Left kidney (tissue), 8 donors: ENCODE measurements at places on chromosomes 2 and 18.

DNA sequence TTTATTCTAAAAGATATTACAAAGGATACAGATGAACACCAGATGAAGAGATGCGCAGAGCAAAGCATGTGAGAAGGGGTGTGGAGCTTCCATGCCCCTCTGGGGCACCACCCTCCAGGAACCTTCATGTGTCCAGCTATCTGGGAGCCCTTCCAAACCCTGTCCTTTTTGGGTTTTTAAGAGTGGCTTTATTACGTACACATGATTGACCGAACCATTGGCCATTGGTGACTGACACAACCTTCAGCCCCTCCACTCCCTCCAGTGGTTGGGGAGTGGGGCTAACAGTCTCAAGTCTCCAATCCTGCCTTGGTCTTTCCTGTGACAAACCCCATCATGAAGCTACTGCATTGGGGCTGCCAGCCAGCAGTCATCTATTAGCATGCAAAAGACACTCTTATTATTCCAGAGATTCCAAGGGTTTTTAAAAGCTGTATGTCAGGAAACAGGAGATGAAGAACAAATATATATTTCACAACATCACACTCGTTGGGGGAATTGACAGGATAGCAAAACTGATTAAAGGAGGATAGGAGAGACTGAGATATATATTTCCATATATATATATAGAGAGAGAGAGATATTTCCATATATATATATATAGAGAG, 19.4 kb downstream of the IL1B start:
- no peak for DNase-seq

DNA sequence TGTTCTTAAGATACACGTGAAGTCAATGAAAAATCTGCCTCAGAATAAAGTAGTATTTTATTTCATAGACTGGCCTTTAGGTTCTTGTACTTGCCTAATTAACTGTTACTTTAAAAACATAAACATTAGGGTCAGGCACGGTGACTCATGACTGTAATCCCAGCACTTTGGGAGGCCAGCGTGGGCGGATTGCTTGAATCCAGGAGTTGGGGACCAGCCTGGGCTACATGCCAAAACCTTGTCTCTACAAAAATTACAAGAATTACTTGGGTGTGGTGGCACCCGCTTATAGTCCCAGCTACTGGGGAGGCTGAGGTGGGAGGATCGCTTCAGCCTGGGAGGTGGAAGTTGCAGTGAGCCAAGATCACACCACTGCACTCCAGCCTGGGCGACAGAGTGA, 16.0 kb upstream of the SNORC start:
- DNase-seq, result no peak

- no peak for DNase-seq
These were observed 7.8 kb downstream of the AGBL5 start for GRCh38 chr2:27059141-27059820.

DNA sequence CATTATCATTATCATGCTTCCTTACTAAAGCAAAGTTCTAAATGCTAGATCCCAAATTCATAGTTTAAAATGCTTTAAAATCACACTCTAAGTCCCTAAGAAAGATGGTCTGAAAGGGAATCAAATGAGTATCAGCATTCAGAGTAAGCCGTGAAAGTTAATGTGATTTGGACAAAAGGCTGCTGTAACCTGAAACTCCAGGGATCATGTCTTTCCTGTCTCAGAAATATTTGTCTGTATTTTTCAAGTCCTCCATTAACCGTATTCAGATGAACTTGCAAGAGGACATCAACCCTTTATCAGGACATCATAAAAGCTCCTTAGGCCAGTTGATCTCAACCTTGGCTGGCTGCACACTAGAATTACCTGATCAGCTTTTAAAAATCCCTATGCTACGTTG, 324.3 kb upstream of the PKDCC start:
- DNase-seq, result no peak

DNA sequence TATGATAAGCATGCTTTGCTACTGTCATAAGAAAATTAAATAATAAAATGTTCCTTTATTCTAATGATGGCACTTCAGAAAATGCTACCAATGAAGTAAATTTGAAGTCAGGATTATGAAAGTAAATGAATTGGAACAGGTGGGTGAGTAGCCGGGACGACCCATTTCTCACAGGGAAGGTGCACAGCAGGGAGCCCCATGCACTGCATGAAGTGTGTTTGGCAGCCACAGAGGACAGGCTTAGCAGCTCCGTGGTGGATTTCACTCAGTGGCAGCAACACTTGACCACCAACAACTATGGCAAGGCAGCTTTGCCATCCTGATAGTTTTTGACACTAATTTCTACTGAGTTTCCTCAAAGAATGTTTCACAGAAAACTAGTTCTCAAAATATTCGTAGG, 146.3 kb downstream of the ATL2 start:
- no peak for DNase-seq

GRCh38 chr18:43692099-43692690, 414.9 kb upstream of the SYT4 start:
- DNase-seq, result no peak

GRCh38 chr2:26355038-26355995, 8.7 kb upstream of the ADGRF3 start:
- DNase-seq, result peak; percentile 69

GRCh38 chr2:188028739-188029138, 262.9 kb upstream of the GULP1 start:
- DNase-seq, result no peak

DNA sequence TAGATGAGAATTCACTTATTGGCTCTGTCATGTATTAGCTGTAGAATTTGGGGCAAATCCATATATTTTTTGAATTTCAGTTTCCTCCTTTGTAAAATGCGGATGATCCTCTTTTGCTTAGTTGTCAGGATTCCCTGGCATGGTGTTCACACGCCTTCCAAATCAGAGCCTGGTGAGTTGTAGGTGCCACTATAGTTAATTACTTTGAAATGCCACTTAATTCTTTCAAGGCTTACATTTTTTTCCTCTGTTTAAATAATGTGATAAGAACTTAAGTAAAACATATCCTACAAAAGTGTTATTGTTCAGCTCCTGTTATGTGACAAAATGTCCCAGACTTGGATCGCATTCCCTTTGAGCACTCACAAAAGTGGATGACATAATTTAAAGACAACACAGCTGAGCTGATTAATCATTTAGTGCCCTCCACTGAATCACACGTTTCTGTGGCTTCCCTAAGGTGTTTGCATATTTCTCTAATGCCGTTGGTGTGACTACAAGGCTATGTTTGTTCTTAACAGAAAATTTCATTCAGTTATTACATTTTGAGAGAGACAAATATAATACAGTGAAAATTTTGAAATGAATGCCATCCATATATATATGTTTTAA, 471.2 kb upstream of the CHST9 start:
- DNase-seq, result no peak

GRCh38 chr2:208172125-208172524, 8.7 kb upstream of the CRYGA start:
- DNase-seq, result no peak

GRCh38 chr2:64980183-64980582, 9.0 kb upstream of the SLC1A4 start:
- DNase-seq, result no peak

DNA sequence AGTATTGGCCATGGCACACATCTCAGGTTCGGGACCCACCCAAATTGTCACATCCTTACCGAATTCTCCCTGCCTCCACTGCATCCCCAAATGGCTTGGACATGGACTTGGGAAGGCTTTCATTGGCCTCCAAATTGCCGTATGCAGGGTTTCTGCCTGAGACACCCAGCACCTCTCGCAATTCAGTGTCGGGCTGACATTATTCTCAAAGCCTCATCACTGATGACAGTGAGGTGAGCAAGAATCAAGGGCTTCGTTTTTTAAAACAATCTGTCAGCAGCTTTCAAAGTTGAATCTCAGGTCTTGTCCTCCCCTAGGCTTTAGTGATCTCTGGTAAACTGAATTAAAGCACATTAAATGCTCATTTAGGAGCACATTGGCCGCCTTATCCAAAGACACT, 29.5 kb upstream of the TGFA start:
- no peak for DNase-seq

GRCh38 chr18:37012452-37012851, 183.5 kb downstream of the KIAA1328 start:
- no peak for DNase-seq

DNA sequence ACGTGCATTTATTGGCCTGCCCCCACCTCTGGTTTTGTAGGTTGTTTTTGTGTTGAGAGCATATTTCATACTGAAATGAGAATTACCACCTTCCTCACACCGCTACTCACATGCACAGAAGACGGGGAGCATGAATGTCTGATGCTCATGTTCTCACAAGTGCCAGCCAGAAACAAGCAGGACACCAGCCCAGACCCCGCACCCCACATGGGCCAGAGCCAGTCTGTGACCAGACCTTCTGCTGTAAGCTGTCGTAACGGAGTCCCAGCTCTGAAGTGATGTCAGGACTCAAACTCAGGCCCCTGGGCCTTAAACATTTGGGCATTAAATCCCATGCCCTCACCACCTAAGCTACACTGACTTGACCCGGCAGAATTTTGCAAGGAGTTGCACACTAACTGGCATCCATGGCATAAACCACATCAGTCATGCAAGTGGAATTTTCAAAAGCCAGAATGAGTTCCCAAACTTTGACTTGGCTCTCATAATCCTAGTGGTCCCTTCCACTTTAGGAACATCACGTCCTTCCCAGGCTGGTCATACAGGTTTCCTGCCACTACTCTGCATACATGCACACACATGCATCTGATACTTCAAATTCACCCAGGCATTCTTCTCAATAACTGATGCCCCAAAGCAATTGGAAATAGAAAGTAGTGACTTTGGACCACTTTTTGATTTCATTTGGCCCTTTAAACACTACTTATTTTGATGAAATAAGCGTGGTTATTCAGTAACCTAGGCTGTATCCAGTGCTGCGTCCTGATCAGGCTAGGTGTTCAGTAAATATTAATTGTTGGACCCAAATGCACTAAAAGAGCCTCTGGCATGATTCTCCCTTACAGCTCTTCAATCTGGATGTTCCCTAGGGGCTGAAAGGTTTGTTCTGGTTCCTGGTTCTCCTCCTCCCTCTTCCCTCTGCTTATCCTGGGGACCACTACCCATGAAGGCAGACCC, 223.1 kb upstream of the ID2 start:
- DNase-seq, result no peak

DNA sequence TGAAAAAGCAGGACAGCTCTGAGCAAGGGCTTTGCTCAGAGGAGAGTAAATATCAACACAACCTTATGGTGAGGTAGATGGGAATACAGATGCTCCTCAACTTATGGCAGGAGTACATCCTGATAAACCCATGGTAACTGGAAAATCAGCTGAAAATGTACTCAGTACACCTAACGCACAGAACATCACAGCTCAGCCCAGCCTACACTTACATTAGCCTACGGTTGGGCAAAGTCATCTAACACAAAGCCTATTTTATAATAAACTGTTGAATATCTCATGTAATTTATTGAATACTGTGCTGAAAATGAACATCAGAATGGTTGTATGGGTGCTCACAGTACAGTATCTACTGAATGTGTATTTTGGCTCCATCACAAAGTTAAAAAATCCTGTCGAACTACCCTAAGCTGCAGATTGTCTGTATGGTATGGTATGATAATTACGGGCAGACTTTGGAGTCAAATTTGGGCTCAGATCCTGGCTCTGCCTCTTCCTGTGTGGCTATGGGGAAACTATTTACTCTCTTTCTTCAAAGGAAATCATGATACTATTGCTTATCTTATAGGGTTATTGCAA, 120.3 kb upstream of the LYPD1 start:
- no peak for DNase-seq

GRCh38 chr18:79434607-79435401, 39.1 kb downstream of the NFATC1 start:
- no peak for DNase-seq

GRCh38 chr2:66574701-66575624, 140.0 kb downstream of the MEIS1 start:
- DNase-seq, result peak; percentile 95

DNA sequence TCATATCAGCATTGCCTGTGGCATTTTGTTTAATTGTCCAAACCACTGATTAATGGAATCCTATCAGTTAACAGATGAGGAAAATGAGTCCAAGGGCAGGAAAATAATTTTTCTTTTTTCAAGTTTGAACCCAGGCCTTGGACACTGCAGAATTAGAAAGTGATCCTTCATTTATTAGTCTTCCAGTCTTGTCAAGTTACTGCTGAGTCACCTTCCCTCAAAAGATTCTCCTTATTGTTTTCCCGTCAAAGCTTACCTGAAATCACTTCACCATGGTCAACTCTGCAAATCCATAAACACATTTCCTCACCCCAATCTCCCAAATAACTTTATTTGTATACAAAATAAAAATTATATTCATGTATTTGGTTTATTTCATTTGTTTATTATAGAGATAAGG, 57.9 kb downstream of the WDR75 start:
- no peak for DNase-seq

- DNase-seq, result peak; percentile 57
These were observed 207.9 kb downstream of the ARL4C start for GRCh38 chr2:234288974-234289455.

DNA sequence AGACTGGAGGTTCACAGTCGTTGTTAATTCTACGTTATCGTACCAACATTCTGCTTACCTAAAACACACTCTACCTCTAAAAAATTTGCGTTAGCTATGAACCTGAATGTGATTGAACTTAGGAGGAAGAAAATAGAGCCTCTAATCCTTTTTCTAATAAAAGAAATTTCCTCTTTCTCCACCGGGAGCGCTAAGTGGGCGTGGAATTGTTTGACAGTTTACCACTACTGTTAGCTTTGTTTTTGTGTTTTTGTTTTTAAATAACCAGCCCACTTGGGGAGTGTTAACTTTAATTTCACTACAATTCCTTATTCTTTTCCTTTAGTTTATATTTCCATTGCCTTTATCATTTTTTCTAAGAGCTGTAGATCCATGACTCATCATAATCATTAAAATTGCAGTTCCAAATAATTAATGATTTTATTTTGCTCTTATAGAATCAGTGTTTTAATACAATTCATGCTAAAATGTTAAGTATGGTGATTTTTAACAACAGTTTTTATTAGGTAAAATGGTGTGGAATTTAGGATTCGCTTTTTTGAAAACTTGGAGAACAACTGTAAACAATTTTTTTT, 55.0 kb upstream of the ITM2C start:
- DNase-seq, result no peak

DNA sequence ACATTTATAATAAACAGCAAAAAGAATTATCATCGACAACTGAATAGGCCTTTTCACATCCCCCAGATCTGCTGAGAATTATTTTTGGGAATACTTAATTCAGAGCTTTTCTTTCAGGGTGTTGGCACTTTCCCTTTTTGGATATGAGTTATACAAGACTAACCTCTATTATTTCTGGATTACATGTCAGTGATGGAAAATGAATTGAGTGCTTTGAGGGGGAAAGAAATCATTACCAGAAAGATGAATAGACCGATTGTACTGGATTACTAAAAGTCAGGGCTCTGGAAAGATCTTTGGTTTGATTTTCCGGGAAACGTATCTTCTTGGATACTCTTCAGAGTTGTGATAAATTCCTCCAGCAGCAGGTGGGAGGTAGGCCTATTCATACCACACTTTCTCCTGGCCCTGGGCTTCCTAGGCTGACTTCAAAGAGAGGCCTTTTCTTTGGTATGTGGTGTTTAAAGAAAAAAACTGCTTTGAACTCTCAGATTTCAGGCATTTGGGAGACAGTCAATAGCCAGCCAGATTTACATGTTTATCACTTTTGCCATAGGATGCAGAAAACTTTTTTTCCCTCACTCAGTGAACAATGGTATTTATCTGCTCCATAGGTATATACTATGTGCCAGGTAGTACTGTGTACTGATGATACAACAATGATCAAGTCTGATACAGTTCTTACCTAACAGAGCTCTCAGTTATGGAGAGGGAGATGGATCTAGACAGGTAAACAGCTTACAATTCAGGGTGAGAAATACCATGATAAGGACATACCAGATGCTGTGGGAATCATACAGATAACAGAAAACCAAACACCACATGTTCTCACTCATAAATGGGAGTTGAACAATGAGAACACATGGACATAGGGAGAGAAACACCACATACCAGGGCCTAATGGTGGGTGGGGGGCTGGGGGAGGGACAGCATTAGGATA, 63.3 kb upstream of the ACTR3 start:
- DNase-seq, result no peak
